ENCODE measurements at places on chromosomes 13 and 19.
A peak's percentile ranks its signal among the peaks of the same experiment; 100 is the strongest.

- no peak for DNase-seq
Observed at GRCh38 chr13:27168906-27169657, 2.5 kb downstream of the USP12 start.

- DNase-seq = no peak
Observed at GRCh38 chr13:39484506-39485313, 118.3 kb downstream of the LHFPL6 start.

DNA sequence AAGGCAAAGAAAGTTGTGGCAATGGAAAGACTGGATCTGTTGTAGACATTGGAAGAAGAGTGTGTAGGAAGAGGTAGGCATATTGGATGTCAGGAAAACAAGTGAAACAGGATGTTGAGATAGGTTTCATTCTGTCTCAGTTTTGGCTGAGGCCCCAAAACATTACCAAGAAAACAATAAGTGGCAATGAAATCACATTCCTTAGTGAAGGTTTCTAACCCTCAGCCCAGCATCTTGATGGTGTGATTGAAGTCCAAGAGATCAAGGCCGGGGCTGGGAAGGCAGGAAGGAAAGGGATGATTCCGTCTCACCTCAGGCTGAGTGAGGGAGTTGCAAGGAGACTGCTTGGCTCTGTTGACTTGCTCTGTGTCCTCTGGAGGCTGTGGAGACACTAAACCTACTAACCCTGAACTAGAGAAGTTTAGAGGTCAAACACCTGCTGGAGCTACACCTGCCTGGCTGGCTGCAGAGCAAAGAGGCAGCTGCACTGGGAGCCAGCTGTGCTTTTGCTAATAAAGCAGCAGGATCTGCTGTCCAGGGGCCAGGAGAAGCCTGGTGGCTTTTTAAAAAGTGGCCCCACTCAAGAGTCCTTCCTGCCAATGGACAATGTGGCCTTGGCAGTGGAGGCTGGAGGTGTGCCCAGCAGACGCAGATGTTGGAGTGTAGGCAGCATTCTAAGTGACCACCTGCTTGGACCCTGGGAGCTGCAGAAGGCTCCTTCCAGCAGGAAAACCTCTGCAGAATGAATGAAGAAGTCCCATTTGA, 53.6 kb downstream of the DGKH start:
- DNase-seq = no peak

- no peak for DNase-seq
Observed at GRCh38 chr13:30523211-30523610, 57.5 kb upstream of the HMGB1 start.

DNA sequence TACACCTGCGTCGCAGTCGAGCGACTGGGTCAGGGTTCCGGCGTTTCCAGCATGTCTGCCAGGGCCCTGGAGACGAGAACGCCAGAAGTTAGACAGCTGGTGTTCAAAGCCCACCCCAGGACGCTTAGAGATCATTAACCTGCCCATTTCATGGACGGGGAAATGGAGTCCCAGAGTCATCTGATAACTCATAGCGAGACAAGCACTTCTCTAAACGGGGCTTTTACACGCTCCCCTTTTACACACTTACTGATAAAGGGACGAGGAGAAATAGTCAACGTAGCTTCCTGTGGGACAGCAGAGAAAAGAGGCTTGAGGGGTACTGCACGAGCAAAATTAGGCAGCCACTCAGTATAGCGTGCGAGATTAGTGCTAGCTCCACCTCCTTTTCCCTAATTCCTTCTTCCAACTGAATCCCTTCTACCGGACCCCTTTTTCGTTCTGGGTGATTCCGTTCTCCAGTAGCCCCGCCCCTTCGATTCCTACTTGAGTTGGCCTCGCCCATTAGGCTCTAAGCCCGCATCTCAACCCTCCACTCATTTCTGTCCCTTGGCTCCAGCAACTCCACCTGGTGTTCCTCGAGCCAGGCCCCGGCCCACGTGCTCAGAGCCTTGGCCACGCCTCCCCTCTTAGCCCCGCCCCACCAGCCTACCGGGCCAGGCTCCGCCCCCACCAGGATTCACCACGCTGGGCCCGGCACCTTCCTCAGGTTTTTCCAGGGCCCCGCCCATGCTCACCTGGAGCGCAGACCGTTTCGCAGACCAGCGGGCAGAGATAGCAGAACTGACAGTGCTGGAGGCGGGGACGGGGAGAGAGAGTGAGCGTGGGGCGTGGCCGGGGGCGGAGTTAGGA, 3.7 kb downstream of the HRC start:
- DNase-seq = peak; percentile 16

DNA sequence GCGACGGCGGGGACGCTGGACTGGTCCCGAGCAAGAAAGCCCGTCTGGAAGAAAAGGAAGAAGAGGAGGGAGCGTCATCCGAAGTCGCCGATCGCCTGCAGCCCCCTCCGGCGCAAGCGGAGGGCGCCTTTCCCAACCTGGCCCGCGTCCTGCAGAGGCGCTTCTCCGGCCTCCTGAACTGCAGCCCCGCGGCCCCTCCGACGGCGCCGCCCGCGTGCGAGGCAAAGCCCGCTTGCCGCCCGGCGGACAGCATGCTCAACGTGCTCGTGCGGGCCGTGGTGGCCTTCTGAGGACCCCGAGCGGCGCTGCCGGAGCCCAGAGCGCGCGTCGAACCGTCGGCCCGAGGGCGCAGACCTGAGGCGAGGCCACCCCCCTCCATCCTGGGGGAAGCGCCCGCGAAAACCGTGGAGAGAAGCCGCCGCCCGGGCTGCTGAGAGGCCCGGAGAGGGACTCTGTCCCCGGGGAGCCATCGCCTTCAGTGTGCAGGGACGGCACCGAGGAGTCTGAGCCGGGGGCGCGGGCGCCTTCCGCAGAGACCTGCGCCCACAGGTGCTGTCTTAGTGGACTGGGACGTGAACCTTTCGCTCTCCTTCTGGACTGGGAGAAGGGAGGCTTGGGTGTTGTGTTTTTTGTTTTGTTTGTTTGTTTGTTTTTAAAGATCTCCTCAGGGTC, 3.5 kb downstream of the IER2 start:
- no peak for DNase-seq

GRCh38 chr13:23392313-23392712, 41.2 kb downstream of the SACS start:
- DNase-seq = peak; percentile 21

- DNase-seq = no peak
Observed at GRCh38 chr13:48273346-48273745, 30.2 kb upstream of the RB1 start.

DNA sequence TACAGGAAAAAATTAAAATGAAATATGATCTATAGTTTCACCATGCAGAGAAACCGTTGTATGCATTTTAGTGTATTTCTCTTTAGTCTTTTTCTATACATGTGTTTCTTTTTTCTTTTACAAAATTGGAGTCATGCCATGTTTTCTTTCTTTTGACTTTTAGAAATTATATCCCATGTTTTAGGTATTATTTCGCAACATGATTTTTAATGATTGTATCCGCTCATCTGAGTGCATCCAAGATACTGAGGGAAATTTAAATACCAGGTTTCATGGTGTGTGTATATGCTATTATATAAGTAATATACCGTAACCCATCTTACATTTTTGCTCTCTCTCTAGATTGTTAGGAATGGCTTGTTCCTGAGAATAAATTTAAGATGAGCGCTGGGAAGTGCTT, 82.3 kb downstream of the GPR12 start:
- no peak for DNase-seq

DNA sequence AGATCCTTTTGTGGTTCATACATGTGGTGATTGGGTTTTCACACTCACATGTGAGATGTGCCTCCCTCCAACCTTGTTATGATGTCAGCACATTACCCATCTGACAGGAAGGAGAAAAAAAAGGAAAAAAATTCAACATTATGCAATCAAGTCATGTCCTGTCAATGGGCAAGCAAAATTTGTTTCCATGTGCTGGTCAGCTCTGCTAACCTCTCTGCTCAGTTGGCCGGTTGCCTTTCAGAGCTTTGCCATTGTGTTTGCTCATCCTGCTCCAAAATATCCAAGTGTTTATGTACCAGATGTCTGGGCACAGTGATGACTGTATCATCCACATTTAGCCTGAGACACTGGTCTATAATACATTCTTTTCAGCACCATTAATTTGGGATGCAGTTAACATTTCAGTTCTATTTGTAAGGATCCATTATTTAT, 27.0 kb upstream of the METTL21C start:
- peak; percentile 86 for DNase-seq

GRCh38 chr19:55247621-55248099, 11.2 kb downstream of the PPP6R1 start:
- DNase-seq = no peak

GRCh38 chr13:53137779-53138178, 109.2 kb downstream of the OLFM4 start:
- no peak for DNase-seq

DNA sequence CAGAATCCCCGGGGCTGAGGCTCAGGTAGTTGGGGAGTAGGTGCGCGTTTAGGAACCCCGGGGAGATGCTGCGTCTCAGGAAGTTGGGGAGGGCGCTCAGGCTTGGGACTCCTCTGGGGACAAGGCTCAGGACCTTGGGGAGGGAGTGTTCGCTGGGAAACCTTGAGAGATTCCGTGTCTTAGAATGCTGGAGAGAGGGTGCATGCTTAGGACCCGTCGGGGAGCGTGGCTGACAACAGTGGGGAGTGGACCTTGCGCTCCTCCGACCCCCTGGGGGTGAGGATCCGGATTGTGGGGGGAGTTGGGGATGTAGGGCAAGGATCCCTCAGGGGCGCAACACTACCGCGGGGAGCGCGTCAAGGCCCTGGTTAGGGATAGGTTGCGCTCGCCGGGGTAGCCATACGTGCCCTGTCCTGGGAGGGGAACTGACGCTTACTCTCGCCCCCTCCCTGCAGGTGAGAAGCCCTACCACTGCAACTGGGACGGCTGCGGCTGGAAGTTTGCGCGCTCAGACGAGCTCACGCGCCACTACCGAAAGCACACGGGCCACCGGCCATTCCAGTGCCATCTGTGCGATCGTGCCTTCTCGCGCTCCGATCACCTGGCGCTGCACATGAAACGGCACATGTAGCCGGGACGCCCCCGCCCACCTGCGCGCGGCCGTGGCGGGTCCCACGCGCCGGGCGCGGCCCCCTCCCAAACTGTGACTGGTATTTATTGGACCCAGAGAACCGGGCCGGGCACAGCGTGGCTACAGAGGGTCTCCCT, 2.0 kb downstream of the KLF2 start:
- no peak for DNase-seq

GRCh38 chr13:98910501-98910951, 67.3 kb downstream of the DOCK9 start:
- DNase-seq = no peak

DNA sequence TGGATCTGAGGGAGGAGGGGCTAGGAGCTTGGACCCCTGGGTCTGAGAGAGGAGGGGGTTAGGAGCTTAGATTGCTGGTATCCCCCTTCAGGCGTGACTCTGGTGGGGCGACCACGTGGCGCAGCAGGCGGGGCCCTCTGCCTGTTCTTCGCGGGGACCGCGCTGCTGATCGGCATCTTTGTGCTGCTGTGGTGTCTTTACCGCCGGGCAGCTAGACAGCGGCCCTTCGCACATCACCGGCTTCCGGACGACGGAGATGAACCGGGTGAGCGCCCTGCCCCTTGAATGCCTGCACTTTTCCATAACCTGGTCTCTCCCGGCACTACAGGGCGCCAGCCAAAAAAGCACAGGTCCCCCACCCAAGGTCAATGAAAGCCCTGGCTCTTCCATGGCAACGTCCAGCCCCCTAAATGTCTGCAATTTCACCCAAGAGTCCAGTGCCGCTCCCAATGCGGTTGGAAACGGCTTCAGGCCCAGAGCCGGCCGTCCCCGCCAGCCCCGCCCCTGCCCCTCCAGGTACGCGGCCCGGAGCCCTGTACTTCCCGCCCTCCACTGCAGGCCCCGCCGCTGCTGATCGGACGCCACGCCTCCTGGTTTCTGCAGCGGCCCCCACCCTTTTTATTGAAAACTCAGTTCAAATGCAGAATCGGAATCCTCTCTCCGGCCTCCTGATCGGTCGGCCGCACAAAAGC, 2.8 kb downstream of the GFY start:
- DNase-seq = no peak

- no peak for DNase-seq
Observed at GRCh38 chr19:51252306-51253079, 1.6 kb downstream of the SIGLECL1 start.

- no peak for DNase-seq
Observed at GRCh38 chr13:66826398-66826797, 403.7 kb downstream of the PCDH9 start.

DNA sequence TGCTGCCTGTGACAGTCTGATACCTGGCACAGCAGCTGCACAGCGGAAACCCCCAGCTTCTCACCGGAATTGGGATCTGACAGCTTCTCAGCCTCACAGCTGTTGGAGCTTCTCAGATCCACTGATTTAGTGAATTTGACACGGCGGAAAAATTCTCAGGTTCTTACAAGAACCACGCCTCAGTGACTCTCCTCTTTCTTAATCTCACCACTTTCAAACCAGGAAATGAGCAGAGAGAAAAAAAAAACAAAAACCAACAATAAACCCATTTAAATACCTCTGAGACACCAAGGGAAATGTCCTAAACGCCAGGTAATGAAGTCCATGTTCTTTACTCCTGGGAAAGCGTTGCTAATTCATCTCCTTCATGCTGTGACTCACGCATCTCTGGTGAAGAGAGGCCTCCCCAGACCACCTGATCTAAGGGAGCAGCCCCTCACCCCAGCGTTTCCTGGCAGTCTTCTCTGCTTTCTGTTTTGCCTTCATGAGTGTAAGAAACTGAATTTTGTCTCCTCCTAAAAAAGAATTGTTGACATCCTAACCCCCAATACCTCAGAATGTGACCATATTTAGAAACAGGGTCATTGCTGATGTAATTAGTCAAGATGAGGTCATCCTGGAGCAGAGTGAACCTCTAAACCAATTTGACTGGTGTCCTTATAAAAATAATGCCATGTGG, 15.9 kb upstream of the IZUMO2 start:
- DNase-seq = no peak

- DNase-seq = no peak
Observed at GRCh38 chr13:44195245-44195644, 178.4 kb upstream of the SERP2 start.

GRCh38 chr19:19581391-19581790, 37.1 kb downstream of the PBX4 start:
- DNase-seq = no peak

- no peak for DNase-seq
Observed at GRCh38 chr19:31955061-31955460, 390.3 kb upstream of the ZNF507 start.

DNA sequence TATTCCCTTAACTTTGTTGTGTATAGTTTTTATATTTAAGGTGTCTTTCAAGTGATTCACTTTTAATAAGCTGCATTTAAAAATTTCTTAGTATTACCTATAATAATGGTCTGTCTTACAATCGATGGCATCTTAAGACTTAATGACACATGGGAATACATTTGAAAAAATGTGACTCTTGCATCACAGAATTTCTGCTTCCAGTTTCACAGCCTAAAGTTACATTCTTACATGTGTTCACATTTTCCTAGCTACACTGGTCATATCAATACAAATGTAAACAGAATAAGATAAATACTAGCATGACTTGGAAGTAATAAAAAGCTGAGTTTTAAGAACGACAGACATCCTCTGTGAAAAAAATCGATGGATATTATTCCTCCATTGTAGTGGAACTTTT, 1597.1 kb upstream of the MIR17HG start:
- no peak for DNase-seq

- DNase-seq = no peak
Observed at GRCh38 chr19:5897189-5897969, 6.2 kb downstream of the NDUFA11 start.
